Cerebellar cortex (tissue), 1 donor: ENCODE measurements at places on chromosomes 2 and 18.

DNA sequence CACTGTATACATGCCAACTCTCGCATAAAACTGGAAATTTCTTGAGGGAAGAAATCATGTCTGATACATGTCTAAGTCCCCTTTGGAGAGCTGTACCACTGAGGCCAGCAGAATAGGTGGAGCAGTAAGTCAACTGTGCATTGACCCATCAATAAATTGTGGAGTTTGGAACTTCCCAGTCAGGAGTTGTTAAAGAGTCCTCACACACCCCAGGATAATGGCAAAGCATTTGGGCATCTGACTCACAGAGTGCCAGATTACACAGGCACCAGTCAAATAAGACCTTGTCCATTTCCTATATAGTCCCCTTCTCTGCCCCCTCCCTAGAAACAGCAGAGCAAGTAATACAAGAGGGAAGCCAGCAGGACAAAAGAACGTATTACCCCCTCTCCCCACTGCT, 10.4 kb downstream of the VSNL1 start:
- no peak for DNase-seq

GRCh38 chr2:172429301-172429968, 2.0 kb downstream of the ITGA6 start:
- peak; percentile 3 for DNase-seq

DNA sequence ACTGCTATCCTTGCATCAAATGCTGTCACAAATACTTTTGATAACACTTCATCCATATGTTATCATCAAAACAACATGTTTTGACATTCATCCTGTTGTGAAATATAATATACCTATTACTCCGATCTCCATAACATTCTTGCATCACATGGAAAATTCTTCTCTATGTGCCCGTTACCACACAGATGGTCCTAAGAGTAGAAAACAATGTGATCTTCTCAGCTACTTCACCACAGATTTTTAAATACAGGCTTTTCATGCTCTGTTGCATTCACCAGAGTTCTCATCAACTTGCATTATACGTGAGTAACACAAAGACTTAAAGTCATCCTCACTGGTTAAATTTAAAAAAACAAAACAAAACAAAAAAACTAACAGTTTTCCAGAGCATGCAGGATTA, 1603.3 kb upstream of the ZEB2 start:
- no peak for DNase-seq

GRCh38 chr2:75799859-75800258, 89.1 kb upstream of the GCFC2 start:
- DNase-seq: no peak

DNA sequence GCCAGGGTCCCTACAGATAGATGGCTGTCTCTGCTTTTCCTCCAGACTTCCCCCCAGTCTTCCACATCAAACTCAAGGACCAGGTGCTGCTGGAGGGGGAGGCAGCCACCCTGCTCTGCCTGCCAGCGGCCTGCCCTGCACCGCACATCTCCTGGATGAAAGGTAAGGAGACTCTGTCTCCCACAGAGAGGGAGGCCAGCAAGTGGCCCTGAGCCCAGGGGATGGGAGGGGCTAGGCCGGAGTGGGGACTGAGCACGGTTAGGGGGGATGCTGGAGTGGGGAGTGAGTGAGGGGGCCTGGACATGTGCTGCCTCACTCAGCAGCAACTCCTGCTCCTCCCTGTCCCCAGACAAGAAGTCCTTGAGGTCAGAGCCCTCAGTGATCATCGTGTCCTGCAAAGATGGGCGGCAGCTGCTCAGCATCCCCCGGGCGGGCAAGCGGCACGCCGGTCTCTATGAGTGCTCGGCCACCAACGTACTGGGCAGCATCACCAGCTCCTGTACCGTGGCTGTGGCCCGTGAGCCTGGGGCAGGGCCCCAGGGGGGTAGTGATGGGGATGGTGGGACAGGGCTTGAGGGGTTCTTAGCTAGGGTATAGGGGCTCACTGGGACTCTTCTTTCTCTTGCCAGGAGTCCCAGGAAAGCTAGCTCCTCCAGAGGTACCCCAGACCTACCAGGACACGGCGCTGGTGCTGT, 10.4 kb upstream of the GMPPA start:
- no peak for DNase-seq

GRCh38 chr2:18883616-18884456, 294.5 kb upstream of the NT5C1B start:
- DNase-seq: no peak

GRCh38 chr18:21656402-21656801, 44.3 kb downstream of the SNRPD1 start:
- no peak for DNase-seq

DNA sequence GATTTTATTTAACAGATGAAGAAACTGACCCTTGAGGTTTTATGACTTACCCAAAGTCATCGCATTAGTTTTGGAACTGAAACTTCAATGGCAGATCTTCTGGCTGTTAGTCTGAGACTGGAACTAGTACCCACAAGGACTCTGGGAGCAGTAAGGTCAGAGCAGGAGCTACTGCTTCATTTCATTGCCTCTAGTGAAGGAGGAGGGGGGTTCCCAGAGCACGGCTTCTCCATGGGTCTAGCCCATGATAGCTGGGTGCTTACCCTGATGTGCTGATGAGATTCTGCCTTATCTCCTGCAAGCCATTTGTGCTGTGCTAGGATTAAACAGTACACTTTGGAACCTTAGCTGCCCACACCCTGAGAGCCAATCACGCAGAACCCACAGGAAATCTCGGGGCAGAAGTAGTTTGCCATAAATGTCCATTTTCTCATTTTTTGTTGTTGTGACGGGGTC, 5.4 kb upstream of the RNASEH1 start:
- DNase-seq: no peak

GRCh38 chr2:33230842-33231241, 245.6 kb upstream of the RASGRP3 start:
- no peak for DNase-seq

- DNase-seq: no peak
Observed at GRCh38 chr2:169091761-169092519, 22.6 kb downstream of the DHRS9 start.

DNA sequence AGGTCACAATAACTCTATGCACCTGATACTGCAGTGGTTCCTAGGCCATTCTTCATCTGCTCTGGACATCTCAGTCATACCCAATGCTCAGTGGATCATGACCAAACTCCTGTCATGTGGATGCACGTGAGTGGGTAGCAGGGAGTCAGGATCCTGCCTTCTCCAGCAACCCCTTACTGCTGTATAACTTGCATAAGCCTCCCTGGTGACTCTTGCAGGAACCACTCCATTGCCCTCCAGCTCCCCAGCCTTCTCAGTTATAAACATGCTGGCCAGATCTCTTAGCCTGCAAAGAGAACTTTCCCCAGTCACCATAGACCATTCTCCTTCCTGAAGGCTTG, 98.6 kb upstream of the ZNF397 start:
- DNase-seq: no peak

DNA sequence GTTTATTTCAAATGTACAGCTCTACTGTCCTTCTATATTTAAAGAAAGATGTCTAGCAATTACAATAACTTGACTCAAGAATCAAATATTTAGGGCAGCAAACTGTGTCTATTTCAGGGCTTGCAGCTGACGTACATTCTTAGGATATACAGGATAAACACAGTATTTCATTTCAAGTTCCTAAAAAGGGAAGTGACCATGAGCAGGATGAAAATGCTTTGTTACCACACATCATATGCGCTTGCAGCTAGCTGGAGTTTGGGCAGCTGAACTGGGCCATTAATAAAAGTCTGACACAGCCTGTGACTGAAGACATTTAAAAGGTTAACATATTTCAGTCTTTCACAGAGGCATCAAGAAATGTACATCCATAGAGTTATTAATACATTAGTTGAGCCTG, 264.6 kb upstream of the TRIB2 start:
- DNase-seq: no peak
